ENCODE measurements at places on chromosomes 16 and 17.

DNA sequence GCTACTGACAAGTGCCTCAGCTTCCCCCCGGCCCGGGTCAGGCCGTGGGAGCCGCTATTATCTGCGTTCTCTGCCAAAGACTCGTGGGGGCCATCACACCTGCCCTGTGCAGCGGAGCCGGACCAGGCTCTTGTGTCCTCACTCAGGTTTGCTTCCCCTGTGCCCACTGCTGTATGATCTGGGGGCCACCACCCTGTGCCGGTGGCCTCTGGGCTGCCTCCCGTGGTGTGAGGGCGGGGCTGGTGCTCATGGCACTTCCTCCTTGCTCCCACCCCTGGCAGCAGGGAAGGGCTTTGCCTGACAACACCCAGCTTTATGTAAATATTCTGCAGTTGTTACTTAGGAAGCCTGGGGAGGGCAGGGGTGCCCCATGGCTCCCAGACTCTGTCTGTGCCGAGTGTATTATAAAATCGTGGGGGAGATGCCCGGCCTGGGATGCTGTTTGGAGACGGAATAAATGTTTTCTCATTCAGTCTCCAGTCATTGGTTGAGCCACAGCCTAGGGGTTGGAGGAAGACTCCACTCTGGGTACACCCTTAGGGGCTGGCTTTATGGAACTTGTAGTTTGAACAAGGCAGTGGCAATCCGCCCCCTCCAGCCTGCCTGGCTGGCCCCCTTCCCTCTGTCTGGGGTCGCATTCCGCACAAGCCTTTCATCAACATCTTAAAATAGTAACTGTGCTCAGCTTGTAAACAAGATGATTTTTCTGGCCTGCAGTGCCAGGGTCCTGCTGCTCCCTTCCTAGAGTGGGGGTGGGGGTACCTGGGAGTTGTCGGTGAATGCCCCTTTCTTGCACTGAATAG is 4.1 kb downstream of the SYNGR2 start:
- DNase-seq: peak; percentile 21

DNA sequence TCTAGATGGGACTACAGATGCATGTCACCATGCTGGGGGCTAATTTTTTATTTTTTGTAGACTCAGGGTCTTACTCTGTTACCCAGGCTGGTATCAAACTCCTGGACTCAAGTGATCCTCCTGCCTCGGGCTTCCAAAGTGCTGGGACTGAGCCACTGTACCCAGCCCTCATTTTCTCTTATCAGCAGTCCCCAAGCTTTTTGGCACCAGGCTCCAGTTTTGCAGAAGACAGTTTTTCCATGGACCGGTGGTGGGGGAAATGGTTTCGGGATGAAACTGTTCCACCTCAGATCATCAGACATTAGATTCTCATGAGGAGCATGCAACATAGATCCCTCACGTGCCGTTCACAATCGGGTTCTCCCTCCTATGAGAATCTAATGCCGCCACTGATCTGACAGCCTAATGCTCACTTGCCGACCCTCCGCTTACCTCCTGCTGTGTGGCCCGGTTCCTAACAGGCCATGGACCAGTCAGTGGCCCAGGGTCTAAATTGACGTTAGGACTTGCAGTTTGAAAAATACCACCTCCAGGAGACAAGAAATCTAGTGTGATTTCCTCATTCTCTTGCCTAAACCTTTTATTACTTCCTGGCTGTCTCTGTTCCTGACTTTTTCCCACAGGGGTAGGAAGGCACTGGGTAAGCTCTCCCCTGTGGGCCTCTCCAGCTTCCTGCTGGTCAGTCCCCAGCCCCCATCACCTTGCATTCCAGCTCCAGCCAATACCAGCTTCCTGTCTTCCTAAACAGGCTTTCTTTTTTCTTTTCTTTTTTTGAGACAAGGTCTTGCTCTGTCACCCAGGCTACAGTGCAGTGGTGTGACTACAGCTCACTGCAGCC is 9.3 kb upstream of the CNP start:
- DNase-seq: no peak

- no peak for DNase-seq
Measured at GRCh38 chr17:77884967-77885641, 73.4 kb upstream of the TNRC6C start.

DNA sequence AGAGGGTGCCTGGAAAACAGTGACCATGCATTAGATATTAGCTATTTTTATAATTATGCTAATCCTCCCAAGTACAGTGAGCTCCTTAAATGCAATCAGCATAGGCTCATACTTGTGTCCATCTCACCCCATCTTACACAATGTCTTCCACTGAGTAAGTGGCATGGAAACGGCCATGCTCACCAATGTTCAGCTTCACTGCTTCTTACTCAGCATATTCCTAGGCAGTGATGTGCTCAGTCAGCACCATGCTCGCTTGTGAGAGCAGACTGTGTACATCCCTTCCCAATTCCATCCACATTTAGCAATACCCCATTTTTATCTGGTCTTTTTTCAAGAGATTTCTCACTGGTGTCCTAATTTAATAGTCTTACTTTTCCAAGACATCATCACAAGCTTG is 454.8 kb upstream of the SOX9 start:
- DNase-seq: no peak

- peak; percentile 38 for DNase-seq
Measured at GRCh38 chr16:22948603-22949368, 134.8 kb downstream of the HS3ST2 start.

DNA sequence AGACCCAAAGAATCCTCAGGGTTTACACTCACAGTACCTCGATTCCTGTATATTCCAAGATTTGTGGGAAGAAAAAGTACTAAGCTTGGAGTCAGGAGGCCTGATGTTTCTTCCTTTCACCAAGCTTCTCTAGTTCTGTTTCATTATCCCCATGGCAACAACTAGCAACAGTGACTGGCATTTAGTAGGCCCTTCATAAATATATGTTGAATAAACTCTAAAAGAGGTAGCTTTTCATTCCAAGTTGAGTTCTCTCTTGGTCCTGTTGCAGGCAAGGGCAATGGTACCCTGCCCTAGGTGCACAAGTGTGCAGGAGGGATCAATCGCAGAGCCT is 527 bp upstream of the UBE2Z start:
- DNase-seq: no peak

DNA sequence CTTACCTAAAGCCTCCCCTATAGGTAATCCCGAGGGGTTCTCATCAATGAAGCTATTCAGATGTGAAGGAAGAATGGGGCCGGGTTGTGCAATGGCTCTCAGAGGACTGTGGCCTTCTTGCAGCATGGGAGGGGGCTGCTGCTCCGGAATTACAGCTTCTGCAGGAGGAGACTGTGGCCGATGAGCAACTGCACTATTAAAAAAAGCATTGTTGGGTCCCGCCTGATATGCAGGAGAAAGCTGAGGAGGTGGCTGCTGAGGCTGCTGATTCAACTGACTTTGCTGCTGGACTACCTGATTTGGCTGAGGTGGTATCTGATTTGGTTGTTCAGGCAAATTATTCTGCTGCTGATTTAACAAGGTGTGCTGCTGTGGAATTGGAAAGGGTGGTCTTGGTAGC is 64.8 kb downstream of the CACNG1 start:
- DNase-seq: no peak

DNA sequence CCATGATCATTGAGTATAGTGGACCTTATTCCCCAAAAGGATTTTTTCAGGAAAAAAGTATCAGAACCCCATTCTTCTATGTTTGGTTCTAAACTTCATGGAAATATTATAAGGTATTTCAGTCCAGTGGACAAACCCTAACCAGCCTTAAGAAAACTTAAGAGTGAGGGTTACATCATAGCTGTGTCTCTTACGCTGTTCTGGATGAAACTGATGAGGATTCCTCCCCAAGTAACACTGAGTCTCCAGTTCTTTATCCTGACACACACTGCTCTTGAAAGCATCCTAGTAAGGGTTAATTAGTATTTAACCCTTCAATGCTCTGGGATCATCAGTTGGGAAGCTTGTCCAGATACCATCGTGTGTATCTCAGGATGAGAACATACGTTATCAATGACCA is 5.0 kb downstream of the LYRM1 start:
- DNase-seq: no peak

- no peak for DNase-seq
Measured at GRCh38 chr16:81578636-81579413, 134.2 kb downstream of the CMIP start.

GRCh38 chr17:17675925-17676534 is 5.2 kb upstream of the RAI1 start:
- peak; percentile 47 for DNase-seq

DNA sequence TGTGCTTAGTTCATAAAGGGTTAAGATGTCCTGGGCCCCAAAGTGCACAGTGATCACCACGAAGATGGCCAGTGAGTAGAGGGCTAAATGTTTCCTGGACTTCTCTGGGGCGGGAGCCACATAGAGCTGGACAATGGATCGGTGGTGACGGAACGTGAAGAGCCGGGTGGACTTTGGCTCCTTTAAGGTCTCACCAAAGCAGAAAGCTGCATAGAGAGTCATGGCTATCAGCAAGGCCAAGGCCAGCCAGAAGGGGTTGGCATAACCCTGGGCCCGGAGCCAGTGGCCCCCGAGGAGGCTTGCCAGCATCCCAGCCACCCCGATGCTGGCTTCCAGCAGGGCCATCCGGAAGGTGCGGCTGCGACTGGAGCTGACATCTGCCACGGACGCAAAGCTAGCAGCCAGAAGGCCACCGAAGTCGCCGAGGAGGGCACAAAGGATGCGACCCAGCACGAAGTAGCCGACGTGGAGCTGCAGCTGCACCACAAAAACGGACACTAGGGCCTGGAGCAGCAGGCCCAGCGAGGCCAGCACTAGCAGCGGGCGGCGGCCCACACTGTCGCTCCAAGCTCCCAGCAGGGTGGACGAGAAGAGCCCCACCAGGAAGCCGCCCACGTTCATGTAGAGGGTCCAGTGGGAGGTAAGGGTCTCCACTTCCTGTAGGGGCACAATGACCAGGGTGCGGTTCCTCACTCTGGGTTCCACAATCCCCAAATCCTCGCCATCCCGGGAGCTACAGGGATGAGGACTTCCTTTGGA is 1.0 kb downstream of the SLC46A1 start:
- DNase-seq: no peak

DNA sequence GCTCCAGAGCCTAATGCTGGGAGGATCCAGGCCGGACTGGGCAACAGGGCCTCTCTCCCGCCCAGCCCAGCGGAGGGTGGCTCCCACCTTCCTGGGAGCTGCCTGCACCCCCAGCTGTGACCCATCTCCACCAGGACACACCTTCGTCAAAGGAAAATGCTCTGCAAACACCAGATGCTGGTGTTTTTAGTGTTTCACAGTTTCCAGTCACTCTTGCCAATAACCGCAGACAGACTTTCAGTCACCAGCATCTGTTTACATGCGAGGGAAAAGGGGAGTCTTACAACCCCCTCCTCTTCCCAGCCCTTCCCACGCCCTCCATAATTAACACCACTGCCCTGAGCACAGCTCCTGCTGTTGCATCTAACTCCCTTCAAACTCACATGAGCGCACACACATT is 25.3 kb downstream of the KLHDC4 start:
- DNase-seq: no peak

DNA sequence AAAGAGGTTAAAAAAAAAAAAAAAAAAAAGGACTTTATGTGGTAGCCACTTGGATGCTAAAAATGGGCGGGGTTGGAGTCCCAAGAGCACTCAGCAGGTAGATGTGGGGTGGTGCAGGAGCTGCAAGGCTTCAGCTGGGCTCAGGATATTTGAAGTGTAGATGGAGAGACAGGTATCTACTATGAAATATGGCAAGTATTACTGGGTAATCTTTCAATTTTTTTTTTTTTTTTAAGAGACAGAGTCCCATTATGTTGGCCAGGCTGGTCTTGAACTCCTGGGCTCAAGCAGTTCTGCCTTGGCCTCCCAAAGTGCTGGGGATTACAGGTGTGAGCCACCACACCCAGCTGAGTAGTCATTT is 7.6 kb downstream of the TUFM start:
- DNase-seq: no peak

- no peak for DNase-seq
Measured at GRCh38 chr16:74586948-74587347, 20.0 kb downstream of the GLG1 start.

DNA sequence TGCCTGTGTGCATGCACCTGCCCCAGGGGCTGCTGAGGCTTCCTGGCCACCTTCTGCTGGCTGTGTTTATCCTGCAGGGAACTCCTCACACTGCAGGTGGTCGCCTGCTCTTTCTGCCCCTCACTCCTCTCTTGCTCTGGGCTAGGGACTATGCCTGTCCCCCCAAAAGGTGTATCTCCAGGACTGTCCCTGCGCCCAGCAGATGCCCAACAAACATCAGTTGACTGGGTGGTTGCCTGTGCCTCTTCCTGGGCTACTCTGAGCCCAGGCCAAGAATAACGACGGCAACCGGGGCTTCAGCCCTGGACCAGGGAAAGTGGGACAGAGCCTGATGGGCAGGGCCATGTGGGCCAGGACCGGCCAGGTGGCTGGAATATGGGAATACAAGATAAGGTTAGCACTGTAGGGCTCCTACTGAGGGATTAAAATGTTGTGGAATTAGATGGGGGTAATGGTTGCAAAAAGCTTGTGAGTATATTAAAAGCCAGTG is 55.4 kb downstream of the VAC14 start:
- no peak for DNase-seq

- no peak for DNase-seq
Measured at GRCh38 chr17:79057737-79058385, 16.8 kb upstream of the ENGASE start.

DNA sequence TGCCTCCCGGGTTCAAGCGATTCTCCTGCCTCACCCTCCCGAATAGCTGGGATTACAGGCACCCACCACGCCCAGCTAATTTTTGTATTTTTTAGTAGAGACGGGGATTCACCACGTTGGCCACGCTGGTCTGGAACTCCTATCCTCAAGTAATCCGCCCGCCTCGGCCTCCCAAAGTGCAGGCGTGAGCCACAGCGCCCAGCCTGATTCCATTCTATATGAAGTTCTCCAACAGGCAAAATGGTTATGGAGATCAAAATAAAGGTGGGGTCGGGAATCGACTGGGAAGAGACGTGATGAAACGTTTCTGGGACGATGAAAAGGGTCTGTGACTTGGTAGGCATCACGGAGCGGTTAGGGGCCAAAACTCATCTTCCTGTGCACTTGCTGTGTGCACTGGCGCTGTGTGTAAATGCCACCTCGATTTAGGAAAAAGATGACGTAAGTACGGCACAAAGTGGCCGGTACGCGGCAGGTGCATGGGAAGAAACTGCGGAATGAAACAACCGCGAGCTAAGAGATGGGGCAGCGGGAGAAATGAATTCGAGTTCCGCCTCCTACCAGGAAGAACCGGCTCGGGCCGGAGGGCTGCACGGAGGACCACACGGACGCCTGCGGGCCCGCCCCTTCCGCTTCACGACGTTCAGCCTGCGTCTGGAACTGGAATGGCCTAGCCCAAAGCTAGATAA is 1.6 kb downstream of the TP53 start:
- DNase-seq: peak; percentile 90

GRCh38 chr16:67432506-67432890 is 1.6 kb downstream of the HSD11B2 start:
- DNase-seq: no peak
